ENCODE measurements at places on chromosomes 6 and 20.

GRCh38 chr6:20916086-20916485 is 381.8 kb downstream of the CDKAL1 start:
- DNase-seq: no peak

DNA sequence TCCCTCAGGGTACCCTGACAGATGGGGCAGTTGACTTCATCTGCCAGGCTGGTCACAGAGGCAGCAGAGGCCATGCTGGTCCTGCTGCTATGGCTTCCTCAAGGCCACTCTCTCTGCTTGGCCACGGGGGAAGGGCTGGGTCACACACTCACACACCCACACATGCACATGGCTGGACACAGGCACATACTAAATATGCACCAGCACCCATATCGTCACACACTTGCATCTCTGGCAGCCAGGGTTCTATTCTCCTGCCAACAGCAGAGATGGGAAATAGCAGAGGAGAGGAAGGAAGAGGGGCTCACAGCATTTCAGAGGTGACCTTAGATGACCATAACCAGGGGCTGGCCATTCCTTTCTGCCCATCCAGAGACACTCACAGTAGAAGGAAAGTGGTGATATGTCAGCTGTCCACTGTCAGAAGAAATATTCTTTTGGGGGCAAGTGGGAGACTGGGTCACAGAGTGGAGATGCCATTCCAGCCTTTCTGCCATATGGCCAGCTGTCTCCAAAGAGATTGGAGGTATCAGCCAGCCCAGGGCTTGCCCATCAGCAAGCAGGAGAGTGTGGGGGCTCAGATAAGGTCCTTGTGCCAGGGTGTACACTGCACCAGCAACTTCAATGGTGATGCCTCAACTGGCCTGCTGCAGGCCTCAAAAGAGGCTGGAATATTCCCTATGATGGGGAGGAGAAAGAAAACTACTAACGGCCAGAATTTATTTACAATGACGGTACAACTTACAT is at the start of gene TRIM10:
Gene TRIM10, minus strand, starts transcription at position 427 of the 747 bp plus-strand sequence. Its CDS starts 353 bp downstream, at position 74.
- DNase-seq: no peak

- no peak for DNase-seq
Measured at GRCh38 chr6:84052204-84052882, 18.8 kb downstream of the MRAP2 start.

GRCh38 chr6:160519603-160520042 is 144.5 kb downstream of the LPA start:
- no peak for DNase-seq

GRCh38 chr6:113017353-113017752 is 670.2 kb downstream of the RFPL4B start:
- DNase-seq: no peak

DNA sequence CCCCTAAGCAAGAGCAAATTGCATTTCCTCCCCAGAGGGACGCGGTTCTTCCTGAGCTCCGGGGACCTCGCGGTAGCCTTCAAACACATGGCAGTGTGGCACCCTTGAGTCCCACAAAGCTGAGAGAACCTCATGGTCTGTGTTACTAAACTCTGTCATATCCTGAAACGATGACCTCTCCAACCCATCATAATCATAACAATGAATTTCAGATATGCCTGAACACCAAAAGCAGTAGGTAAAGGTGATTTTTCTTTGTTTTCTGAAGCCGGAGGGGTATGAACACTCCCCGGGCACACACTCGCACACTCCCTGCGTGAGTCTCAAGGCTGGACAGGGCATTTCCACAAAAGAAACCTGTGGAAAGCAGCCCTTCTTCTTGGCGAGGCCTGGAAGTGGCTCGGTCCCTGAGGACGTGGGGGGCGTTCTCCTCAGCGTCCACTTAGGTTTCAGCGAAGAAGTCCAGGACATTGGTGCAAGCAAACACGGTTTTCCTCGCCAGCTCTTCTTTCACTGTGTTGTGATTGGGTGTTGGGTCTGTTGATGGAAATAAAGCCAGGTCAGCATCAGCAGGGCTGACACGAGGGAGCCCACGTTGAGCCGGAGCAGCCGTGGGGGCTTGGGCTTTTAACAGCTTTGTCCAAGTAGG is 183.4 kb downstream of the ERMARD start:
- no peak for DNase-seq

DNA sequence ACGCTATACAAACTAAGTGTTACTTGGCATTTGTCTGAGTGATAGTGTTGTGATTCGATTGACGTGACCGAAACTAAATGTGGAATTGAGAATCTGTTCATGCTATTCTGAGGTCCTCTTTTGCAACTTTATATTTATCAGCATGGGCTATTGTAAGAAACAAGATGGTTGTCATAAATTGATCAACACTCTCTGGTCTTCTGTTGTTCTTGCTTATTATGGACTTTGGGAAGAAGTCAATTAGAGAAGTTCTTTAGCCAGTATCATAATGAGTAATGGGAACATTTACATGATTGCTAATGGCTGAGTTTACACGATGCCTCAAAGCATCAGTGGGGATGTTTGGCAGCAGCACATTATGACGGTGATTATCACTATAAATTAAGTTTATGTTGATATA is 195.0 kb downstream of the CD83 start:
- no peak for DNase-seq

- DNase-seq: no peak
Measured at GRCh38 chr6:33934731-33935270, 131.0 kb upstream of the MLN start.

- DNase-seq: peak; percentile 79
Measured at GRCh38 chr6:14711056-14711703, 534.7 kb upstream of the JARID2 start.

- DNase-seq: no peak
Measured at GRCh38 chr6:101232961-101233360, 160.5 kb upstream of the GRIK2 start.

- no peak for DNase-seq
Measured at GRCh38 chr6:5142915-5143314, 57.8 kb downstream of the PPP1R3G start.

DNA sequence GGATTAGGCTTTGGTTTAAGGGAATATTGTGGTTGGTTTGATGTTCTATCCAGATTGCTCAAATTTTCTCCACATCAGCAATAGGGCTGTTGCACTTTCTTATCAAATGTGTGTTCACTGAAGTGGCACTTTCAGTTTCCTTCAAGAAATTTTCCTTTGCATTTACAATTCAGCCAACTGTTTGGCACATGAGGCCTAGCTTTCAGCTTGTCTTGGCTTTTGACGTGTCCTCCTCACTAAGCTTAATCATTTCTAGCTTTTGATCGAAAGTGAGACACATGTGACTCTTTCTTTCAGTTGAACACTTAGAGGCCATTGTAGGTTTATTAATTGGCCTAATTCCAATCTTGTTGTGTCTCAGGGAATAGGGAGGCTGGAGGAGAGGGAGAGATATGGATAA is 104.8 kb downstream of the FLRT3 start:
- DNase-seq: no peak

GRCh38 chr20:18831830-18832499 is 18.4 kb downstream of the SCP2D1 start:
- DNase-seq: no peak

DNA sequence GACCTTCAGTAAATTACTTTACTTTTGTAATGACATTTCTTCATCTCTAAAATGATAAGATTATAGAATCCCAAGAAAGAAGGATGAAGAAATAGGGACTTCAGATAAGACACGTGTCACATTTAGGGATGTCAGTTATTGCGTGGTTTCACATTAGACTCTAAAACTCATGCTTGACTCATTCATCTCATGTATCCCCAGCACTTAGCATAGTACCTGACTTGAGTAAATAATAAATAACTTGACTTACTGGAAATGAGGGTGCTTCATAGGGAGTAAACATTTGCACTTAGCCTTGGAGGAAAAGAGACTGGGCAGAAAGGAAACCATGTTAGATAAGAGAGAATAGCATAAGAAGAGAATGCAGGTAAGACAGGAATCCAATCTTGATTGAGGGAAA is 37.2 kb downstream of the VTA1 start:
- no peak for DNase-seq

DNA sequence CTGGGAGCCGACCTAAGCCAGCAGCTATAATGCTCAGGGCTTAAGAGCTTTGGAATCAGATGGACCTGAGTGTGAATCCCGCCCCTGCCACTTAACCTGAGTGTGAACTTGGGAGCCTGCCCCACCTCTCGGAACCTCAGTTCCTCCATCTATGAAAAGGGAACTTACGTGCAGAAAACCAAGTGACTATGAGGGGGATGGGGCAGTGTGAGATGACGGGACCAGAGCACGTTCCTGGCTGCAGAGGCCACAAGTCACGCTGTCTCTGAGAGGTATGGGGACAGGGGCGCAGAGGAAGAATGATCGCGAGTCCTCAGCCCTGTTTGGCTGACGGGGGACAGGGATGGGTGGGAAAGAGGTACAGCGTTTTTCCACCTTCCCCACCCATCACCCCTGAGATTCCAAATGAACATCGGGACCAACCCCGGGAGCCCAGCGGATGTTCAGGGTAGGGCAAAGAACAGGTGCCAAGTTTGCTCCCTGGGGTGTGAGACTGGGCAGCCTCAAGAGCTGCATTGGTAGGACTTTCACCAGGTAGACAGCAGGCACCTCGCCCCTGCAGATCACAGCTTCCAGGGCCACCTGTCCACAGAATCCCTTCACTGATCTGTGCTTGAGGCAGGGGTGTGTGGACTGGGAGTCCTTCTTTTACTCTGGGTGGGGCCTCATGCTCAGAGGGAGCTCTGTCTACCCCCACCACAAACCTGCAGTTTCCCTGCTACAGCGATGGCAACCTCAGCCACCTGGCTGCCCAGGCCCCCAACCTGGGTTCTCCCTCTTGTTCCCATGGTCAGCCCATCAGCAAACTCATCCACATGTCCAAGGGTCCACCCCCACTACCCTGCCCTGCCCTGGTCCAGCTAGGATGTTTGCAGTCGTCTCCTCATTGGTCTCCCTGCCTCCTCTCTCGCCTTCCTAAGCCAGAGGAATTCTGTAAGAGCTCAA is 85.8 kb downstream of the CEBPB start:
- DNase-seq: no peak

DNA sequence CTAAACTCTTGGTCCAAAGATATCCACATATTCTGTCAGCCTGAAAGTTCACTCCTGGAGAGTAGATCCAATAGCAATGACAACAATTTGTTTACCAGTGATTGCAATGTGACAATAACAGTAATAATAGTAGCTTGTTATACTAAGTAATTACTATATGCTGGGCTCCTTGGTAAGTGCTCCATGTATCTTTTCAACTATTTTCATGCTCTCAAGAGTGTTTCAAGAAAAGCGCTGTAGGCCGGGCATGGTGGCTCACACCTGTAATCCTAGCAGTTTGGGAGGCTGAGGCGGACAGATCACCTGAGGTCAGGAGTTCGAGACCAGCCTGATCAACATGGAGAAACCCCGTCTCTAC is 15.4 kb downstream of the BCL2L1 start:
- no peak for DNase-seq

DNA sequence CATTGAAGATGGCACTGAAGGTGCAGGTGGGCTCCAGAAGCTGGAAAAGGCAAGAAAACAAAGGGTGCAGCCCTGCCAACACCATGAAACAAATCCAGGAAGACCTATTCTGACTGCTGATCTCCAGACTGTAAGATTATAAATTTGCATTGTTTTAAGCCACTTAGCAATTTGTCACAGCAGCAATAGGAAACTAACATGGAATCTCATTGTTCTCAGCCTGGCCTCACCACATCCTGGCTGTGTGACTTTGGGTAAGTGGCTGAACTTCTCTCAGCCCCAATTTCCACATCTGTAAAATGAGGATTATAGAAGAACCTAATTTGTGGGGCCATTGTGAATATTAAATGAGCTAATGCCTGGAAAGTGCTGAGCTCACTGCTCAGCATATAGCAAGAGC is 160.4 kb upstream of the MAFB start:
- DNase-seq: no peak

DNA sequence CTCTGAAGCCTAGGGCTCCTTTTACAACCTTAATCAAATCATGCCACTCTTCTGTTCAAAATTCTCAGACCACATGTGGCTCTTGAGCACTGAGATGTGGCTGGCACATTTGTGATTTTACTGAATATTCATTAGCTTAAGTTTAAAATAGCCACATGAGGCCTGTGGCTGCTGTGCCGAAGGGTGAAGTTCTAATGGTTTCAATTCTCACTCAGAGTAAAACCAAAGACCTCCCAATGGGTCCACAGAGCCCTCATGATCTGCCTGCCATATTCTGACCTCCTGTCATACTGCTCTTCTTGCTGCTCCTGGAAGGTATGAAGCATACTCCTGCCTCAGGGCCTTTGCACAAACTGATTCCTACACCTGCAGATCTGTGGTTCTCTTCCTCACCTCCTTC is 7.8 kb upstream of the CST3 start:
- DNase-seq: no peak

DNA sequence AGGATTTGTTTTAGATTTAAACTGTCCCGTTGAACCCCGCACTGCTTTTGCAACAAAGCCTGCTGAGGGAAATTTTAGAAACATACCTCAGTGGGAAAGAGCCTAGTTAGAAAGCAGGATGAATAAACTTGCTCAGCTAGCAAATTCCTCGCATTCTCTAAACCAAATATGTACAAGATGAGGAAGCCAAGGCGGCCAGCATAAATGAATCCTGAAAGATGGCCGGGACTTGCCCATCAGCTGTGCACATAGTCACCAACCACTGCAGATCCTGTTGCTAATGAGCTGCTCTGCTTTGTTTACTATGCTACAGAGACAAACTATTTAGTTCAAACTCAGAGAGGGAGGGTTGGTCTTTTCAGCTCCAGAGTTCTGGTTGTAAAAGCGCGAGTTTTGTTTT is 49.0 kb downstream of the TMEM170B start:
- no peak for DNase-seq

- peak; percentile 57 for DNase-seq
Measured at GRCh38 chr20:36591854-36592641, 13.5 kb upstream of the RAB5IF start.

DNA sequence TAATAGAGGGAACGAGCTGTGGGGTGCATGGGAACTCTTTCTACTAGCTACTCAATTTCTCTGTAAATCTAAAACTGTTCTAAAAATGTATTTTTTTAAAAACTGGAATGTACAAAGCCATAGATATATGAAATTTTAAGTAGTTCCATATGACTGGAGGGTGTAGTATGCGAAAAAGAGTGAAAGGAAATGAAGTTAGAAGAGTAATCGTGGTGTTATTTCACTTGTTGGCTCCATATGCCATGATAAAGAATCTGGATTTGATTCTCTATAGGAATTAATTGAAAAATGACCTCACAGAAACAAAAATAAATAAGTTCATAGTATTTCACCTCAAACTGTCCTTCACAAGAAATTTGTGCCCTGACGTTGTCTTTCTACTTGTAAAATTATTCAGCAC is 500.2 kb downstream of the TENT5A start:
- DNase-seq: no peak

DNA sequence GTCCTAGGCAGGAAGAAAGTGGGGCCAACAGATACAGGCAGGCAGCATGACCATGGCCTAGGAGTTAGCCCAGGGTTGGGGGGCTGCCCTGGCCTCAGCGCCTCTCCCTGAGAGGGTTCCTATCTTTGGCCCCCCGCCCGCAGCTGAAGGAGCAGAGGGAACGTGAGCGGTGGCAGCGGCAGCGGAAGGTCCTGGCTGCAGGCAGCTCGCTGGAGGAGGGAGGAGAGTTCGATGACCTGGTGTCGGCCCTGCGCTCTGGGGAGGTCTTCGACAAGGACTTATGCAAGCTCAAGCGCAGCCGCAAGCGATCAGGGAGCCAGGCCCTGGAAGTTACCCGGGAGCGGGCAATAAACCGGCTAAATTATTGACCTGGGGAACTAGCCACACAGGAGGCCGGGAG is 32.6 kb downstream of the MOCS1 start:
- DNase-seq: no peak
